ENCODE measurements at places on chromosomes 4 and X.

GRCh38 chr4:128359422-128359821, 71.8 kb upstream of the PGRMC2 start:
- no peak for DNase-seq

DNA sequence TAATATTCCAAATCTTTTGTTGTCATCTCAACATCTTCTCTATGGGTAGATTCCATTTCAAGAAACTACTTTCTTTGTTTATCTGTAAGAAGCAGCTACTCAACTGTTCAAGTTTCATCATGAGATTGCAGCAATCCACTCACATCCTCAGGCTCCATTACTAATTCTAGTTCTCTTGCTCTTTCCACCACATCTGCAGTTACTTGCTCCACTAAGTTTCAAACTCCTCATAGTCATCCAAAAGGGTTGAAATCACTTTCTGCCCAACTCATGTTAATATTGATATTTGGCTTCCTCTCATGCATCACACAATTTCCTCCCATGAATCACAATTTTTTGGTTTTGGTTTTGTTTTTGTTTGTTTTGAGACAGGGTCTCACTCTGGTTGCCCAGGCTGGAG, 35.7 kb downstream of the ADH5 start:
- no peak for DNase-seq

DNA sequence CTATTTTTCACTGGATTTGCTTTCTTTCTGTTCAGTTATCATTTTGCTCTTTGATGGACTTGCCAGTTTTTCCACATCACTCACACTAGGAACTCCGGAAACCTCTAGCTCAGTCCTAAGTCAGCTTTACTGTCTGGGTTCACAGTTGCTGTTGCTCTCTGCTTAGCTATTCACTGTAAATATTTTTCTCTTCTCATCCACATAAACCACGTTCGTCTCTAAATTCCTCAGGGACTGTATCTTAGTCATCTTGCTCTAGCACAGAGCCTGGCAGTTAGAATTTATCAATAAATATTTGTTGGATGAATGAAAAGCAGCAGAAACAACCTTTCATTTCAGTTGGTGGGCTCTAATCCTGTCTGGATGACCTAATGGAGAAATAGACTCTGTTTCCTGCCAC, 119.4 kb upstream of the DMD start:
- DNase-seq = no peak

DNA sequence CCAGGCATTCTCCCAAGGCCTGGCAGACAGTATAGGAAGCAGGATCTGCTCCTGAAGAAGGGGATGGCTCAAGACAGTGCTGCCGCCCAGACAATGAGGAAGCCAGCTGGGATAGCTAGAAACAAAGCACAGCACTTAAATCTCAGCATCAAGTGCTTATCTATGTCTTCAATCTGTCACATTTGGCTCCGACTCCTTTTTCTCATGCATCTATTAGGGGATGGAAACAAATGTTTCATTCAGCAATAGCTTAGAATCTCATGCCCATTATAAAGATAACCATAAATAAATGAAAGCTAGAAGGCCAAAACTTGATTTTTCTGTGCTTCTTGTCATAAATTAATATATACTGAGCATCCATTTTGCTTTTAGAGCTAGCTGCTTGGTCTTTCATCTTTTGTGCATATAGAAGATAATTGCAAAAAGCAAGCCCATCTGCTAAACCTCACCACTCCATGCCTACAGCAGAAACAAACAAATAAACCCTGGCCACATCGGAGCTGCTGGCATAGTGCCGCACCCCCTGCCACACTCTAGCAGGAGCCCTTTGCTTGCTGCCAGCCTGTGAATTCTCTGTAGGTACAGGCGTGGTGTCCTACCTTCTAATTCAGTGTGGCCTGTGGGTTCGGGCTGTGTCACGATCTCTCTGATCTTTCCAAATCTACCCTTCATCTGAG, 75.9 kb downstream of the AASDH start:
- DNase-seq = no peak

- peak; percentile 36 for DNase-seq
Measured at GRCh38 chrX:107775734-107776511, at the start of gene TSC22D3. Gene TSC22D3, minus strand, starts transcription at chrX:107775787. Its CDS starts 368 bp downstream, at chrX:107775419.

DNA sequence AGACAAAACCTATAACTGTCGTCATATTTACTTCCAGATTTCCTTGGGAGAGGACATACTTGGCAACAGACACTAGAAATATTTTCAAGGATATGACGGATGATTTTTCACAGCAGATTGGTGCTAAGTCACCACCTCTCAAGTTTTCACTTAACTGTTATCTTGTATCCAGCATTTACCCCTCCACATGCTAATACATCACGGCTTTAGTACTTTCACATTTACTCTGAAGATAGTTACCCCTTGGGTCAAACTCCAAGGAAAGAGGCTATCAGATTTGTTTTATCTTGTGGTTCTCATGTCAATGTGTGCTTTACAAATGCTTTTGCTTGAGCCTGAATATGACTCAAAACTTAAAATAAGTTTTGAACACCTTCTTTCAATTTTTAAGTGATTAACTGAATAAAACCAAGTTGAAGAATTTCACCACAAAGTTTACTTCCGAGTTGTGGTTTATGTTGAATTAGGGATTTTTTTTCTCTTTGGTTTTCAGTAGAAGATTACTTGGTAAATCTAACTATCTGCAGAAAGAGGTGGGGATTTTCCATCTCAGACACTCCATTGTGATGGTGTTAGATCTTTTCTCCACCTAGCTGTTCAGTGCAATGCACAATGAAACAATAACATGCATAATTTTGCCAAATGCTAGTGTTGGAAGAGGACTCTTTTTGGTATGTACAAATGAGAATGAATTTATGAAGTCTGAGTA, 75.4 kb upstream of the FAT1 start:
- no peak for DNase-seq

DNA sequence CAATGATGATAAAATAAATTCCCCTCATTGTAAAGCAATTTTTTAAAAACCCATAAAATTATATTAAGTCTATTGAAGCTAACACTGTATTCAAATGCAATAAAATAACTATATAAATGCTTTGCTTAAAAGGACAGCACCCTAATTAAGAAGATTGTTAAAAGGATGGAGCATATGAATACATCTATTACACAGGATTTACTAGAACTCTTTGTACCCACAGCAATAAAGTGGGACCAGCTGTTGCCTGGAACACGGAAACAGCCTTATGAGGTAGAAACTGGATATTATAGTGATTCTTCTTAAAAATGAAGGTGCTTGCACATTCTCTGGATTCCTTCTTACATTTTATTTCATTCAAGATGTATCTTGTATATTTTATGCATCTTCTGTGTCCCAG, 298.7 kb upstream of the KLF3 start:
- DNase-seq = no peak

GRCh38 chr4:176587920-176588319, 204.8 kb downstream of the VEGFC start:
- no peak for DNase-seq

GRCh38 chrX:31190221-31190975, 118.6 kb upstream of the FTHL17 start:
- no peak for DNase-seq

DNA sequence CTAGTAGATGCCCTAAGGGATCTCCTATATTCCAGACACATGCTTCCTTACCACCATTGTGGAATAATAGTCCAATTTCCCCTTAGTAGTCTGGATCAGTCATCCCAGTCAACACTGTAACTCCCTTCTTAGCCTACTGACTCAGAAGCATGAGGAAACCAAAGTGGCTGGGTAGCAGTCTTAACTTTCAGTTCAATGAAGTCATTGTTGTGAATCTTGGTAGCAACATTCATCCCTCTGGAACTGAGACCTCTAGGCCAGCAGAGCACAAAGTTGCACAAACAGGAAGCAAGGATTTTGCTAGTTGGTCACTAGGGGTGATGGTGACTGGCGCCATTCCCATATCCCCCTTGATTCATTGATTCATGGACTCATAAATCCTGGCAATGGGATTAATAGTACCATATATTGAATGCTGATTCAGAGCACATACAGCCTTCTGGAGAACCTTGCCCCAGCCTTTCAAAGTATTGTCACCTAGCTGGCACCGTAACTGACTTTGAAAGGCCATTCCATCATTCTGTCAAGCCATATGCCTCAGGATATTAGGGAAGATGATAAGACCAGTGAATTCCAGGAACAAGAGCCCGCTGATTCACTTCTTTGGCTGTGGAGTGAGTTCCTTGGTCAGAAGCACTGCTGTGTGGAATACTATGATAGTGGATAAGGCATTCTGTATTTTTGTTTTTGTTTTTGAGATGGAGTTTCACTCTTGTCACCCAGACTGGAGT, 19.7 kb upstream of the GPAT3 start:
- DNase-seq = no peak

- no peak for DNase-seq
Measured at GRCh38 chr4:53587135-53587534, 4.2 kb downstream of the LNX1 start.

GRCh38 chrX:43481576-43481975, 174.5 kb upstream of the MAOA start:
- DNase-seq = no peak

DNA sequence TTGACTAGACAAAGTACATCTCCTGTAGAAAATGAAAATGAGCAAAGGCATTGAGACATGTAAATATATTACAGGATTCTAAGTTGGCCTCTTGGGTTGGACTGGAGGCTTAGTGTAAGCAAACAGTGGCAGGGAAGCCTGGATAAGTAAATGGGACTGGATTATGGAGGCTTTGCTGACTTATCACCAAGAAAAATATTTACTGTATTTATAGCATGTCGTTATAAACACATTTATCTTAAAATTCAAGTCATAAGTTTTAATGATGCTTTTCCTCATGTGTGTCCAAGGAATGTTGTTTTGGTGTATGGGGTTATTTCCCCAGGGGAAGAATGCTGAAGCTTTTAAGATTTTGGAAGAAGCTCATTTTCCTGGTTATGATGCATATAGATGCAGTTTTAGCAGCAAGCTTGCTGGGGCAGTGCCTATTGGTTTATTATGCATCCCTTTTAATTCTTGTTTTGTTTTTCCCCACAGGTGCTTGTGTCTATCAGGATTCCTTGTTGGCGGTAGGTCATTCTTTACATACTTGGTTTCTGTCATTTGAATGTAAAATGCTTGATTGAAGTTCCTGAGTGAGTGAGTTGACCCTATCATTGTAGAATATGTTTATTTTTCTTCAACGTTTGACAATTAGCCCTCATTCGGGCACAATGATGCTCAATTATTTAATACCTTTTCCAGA, 8.5 kb downstream of the FRAS1 start:
- no peak for DNase-seq

DNA sequence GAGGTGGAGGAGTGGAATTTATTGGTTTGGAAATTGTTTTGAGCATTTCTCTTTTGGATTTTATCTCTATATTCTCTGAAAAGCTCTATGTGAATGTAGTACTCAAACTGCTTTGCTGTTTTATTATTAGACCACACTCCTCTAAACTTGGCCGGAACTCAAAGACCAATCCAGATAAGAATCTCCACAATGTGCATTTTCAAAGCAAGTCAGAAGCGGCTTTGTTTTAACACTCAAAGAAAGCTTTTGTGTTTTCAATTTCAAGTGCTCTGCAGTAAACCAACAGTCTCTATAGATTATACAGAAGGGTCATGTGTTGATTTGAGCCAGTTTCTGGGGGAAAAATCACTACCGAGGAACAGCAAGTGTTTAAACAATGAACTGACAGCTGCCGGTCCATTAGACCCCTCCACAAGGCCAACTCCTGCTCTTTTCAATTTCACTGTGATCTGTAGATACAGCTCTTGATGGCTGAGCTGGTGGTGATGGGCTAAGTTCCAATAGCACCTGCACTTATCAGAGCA, 79.4 kb downstream of the FTHL17 start:
- DNase-seq = no peak

DNA sequence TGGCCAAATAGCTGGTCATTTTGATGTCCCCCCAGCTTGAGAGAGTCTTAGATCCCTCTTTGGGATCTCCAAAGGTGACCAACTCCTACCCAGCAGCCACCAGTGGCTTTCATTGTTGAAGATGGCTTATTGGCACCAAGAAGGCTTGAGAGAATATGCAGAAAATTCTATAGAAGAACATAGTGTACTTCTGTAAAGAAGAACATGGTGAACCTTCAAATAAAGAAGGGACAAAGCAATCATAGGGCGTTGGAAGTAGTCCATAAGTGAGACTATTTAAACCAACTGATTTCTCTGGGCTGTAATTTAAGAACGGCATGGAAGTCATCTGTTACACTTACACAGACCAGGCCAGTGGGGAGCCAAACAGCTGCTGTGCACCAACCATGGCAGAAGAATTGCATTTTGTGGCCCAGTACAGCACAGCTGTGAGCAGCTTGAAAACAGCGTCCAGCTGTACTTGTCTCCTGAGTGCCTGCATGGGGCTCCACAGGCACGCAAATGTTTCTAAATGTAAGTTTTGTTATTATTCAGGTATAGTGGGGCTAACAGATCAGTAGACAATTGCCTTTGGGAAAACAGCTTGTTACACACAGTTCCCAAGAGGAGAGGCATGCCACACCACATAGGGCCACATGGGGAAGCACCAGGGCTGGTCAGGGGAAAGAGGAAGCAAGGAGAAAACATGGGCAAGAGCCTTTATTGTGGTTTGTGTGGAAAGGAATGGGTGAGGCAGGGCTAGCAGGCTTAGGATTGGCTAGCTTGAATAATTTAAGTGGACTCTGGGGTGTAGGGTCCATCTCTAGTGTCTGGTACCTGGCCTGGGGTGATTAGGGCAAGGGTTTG, 125.0 kb downstream of the ARHGAP6 start:
- DNase-seq = no peak

DNA sequence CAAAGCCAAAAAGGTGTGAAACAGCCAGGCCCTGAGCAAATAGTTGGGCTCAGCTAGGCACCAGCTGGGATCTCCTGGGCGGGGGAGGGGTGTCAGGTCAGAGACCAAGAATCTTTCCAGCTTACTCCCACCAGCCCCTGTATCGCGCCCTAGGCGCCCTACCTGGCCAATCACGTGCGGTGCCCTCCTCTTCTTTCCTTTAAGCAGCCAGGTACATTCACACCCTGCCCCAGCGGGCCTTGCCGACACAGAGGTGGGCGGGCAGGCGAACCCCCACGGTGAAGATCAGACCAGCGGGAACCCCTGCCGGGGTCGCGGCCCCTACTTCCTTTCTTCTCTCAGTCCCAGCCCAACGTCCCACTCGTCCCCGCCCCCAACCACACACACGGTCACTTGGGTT, 9.1 kb downstream of the ARHGAP36 start:
- no peak for DNase-seq

DNA sequence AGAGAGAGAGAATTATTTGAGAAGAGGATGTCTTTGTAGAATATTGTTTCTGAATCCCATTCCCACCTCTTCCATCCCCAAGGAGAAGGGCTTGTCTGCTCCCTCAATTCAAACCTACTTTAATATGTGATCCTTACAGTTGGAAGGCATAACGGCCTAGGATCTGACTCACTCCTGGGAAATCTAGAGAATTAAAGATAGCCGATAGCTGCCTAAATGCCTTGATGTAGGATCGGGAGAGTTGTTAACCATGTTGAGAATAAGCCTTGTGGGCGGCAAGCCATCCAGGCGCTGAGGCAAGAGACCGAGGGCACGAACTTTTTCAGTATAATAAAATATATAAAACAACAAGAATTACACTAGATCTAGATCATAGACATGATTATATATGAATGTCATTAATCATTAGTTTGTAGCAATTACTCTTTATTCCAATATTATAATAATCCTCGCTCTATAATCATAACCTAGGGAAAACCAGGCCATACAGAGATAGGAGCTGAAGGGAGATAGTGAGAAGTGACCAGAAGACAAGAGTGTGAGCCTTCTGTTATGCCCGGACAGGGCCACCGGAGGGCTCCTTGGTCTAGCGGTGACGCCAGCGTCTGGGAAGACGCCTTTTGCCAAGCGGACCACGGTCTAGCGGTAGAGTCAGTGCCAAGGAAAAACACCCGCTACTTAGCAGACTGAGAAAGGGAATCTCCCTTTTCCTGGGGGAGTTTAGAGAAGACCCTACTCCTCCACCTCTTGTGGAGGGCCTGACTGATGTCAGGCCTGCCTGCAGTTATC, 13.5 kb downstream of the EMCN start:
- DNase-seq = no peak

- DNase-seq = no peak
Measured at GRCh38 chr4:10267066-10267465, 150.5 kb upstream of the WDR1 start.

All from stimulated activated CD4-positive, alpha-beta T cell treated with anti-CD3 and anti-CD28 coated beads, Interleukin-2, amount 100 ng/mL, for 48 hours (primary cell).